ENCODE measurements at places on chromosomes 4 and X. TPM values are rescaled to one million over a fixed set of nuclear protein-coding genes. Genes with fewer than 3 reads are reported as not detected.

DNA sequence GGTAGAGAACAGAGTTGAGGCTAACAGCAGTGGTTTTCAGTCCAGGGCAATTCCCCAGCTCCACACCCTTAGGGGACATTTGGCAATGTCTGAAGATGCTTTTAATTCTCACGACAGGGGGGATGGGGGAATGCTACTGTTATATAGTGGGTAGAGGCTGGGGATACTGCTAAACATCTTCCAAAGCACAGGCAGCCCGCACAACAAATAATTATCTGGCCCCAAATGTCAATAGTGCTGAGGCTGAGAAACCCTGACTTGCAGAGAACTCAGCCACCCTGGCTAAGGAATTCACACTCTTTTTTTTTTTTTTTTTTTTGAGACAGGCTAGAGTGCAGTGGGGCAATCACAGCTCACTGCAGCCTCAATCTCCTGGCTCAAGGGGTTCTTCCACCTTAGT lies 60.6 kb downstream of the POLR2B start:
- DNase-seq = no peak

Gene CYLC1
- total RNA-seq = not detected

Gene TXK
- 12.5 TPM for total RNA-seq

DNA sequence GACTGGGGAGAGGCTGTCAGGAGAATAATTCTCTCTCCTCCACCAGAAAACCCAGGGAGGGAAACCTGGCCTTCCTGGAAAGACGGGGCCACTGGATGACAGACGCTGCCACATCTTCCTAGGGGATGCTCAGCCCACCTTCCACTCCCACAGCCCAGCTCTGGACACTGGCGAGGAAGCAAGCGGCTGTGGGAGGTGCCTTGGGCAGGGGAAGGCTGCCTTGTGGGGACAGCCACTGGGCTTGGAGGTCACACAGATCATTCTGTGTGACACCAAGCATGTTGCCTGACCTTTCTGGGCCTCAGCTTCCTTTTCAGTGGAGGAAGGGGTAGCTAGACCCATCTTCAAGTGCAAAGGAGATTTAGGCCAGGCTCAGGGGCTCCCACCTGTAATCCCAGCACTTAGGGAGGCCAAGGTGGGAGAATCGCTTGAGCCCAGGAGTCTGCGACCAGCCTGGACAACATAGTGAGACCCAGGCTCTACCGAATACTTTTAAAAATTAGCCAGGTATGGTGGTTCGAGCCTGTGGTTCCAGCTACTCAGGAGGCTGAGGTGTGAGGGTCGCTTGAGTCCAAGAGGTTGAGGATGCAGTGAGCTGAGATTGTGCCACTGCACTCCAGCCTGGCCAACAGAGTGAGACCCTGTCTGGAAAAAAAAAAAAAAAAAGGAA lies 9.8 kb upstream of the MSX1 start:
- DNase-seq = no peak
